A673 (cell line): ENCODE measurements at places on chromosomes 7 and 10.
A peak's percentile ranks its signal among the peaks of the same experiment; 100 is the strongest.

DNA sequence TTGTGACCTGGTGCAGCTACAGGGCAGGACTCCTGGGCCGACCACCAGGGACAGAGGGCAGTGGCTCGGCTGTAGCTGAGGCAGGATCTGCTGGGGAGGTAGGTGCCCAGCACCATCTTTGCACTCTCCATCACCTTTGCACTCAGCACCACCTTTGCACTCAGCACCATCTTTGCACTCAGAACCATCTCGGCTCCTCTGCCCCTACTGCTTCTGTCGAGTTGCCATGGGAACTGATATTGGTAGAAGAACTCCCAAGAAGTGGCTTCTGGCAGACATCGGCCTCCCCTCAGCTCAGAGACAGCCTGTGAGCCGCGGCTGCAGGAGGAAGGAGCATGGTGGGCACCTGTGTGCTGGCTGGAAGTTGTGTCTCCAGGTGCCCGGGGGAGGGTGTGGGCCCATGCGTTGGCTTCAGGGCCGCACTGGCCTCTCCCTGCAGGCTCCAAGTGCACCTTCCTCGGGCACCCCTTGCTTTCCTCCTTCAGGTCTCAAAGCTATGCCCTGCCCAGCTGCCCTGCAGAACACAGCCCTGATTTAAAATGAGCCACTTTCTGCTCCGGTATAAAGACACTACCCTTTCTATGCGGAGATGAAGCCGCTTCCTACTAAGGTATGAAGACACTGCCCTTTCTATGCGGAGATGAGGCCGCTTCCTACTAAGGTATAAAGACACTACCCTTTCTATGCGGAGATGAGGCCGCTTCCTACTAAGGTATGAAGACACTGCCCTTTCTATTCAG is 514.5 kb downstream of the PTPRN2 start:
- no peak for DNase-seq

- DNase-seq, result no peak
These were observed 41.1 kb downstream of the OTUD1 start for GRCh38 chr10:23479798-23480473.

- DNase-seq, result peak; percentile 4
These were observed 1.9 kb downstream of the AGBL3 start for GRCh38 chr7:134988161-134988560.

DNA sequence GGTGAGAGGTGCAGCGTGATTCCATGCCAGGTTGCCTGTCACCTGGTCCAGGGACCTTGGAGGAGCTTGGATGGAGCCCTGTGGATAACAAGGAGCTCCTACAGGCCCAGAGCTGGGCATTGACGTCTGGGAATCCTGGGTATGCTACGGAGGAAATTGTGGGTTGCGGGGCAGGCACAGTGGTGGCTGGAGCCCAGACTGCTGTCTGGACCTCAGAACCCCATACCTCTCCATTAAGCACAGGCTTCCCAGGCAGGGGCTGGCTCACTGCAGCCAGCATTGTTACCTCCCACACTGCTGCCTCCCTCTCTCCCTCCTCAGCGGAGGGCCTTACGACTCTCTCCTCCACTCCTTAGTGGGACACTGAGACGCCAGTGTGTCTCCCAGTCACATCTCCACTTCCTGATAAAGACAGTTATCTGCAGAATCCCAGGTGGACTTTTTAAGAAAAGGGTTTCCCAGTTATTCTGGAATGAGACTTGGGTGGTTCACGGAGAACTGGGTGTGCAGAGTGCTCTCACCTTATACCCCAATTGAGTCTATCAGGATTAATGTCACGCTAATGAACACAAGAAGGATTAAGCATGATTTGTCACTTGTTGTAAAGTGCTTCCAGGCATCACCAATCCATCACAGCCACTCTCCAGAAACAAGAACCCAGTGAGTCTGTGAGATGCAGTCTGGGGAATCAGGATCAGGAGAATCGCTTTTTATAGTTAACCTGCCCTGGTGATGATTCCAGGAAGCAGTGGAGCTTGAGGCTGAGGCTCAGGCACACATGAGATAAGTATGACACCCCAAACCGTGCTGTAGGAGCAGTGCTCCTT is 309.4 kb downstream of the RPS24 start:
- DNase-seq, result no peak

- DNase-seq, result no peak
These were observed 287.5 kb downstream of the GRID1 start for GRCh38 chr10:86079088-86079487.

DNA sequence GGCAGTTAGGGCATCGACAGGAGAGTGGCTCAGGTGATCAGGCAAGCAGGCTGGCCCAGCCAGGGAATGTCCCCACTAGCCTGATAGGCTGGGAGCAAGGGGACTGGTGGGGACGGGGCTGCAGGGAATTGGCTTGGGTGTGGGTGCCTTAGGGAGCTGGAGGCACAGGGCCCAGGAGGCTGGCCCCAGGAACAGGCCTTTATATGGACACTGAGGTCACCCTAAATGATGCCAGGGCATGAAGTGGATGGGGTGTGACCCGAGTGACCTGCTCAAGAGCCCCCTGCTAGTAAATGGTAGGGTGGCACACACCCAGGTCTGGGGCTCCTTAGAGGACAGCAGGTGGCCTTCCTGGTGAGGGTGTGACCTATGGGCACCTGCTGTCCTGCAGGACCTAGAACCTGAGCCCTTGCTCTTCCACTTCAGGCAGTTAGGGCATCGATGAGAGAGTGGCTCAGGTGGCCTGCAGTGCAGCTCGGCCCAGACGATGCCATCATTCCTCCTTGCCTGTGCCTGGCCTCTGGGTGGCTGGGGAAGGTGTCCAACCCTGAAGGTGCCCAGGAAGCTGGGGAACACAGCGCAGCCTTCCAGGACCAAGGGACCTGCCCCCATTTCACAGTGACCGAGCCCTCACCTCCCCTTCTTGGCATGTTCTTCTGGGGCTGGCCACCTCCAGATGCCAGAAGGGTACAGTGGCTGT is 51.7 kb upstream of the LEP start:
- no peak for DNase-seq

DNA sequence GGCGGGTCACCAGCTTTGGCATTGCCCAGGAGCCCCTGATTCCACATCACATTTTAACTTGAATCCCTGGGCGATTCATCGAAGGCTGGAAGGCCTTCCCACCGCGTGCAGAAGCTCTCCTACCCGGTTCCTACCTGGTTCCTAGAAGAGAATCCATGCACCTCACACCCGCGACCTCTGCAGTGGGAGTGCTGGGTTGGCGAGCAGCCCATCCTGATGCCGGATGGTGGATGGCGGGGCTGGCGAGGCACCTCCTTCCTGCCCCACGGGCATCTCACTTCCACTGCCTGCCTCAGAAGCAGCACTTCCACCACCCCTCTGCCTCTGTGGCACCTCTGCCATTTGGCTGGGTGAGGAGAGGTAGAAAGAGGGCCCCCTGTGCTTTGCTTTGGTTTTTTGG is 32.0 kb downstream of the NUB1 start:
- no peak for DNase-seq

DNA sequence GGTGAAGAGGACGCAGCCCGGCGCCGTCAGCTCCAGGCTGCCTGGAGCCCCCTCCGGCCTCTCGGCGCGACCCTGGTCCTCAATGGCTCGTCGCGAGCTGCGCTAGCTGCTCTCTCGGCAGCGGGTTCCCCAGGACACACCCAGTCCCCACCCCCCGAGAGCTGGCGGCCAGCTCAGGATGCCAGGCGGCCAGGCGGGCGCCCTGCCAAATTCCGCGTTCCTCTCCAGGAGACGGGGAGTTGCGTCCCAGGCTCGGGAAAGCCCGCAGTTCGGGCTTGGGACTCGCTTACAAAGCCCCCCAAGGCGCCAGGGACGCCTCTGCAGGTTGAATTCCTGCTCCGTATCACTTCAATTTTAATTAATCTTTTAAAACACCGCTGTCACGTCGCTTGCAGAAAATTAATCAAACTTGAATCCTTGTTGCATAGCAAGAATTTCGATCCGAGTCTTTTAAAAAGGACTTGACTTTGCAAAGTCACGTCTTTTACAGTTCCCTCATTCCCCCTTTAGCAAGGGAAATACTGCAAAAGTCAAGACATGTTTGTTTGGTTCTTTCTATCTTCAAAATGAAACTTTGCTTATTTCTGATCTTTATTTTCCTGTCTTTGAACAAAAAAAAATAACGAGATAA is 28.2 kb downstream of the SKIDA1 start:
- peak; percentile 96 for DNase-seq

DNA sequence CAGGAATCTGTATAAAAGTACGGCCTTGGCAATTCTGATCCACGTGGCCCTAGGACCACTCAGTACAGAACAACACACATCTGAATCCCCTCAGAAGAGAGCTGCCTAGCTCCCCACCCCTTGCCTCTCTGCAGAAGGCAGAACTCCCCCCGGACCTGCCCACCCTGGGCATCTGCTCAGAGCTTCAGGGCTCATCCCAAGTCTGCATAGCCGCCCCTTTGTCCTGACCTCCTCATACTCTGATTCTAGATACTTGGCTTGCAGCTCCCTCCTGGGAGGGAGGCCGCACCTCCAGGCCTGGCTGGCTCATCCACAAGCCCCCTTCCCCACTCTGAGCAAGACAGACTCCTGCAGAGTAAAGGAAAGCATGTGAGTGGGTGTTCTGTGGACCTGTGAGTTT is 49.6 kb downstream of the GRID1 start:
- DNase-seq, result no peak

GRCh38 chr7:42978496-42978895 is 46.3 kb downstream of the MRPL32 start:
- no peak for DNase-seq

- no peak for DNase-seq
These were observed 21.5 kb upstream of the COMMD3 start for GRCh38 chr10:22294694-22295093.

DNA sequence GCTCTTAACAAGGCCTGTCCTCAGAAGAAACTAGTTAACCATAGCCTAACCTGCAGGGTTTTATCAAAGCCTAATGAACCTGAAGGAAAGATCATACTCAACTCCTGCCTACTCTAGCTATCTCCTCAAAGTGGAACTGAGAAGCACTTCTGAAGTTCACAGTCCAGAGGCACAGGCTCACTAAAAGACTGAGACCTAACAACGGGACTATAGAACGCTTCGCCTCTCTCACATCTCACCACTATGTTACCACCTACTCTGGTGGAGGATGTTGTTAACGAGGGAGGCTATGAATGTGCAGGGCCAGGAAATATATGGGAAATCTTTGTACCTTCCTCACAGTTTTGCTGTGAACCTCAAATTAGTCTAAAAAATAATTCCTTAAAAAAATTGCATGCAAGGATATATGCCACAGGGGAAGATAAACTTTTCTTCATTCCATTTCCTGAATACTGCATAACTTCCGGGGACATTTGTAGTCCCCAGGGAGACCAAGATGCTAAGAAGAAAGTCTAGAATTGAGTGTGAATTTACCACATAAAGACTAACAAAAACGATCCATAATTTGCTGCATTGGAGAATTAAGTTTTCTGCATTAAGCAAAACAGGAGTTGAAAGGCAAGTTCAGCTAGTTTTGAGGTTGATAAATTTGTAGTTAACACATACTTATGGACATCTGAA is 21.6 kb downstream of the LIPJ start:
- DNase-seq, result peak; percentile 65

GRCh38 chr10:111440501-111440900 is 363.7 kb downstream of the ADRA2A start:
- DNase-seq, result no peak

GRCh38 chr7:53800746-53801145 is 741.4 kb upstream of the VSTM2A start:
- DNase-seq, result no peak

DNA sequence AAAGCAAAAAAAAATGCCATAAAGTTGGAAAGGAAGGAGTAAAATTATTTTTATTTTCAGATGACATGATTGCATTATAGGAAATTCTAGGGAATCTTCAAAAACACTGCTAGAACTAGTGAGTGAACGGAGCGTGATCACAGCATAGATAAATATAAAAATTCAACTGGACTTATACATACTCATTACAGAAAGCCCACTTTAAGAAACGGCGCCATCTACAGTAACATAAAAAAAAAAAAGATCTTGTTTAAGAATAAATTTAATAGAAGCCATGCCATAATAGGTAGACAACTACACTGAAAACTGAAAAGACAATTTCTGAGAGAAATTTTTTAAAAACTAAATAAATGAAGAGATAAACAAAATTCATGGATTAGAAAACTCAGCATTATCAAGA is 623.1 kb upstream of the MGMT start:
- DNase-seq, result peak; percentile 58

- DNase-seq, result no peak
These were observed 448.1 kb upstream of the SEMA3D start for GRCh38 chr7:85634951-85635350.

DNA sequence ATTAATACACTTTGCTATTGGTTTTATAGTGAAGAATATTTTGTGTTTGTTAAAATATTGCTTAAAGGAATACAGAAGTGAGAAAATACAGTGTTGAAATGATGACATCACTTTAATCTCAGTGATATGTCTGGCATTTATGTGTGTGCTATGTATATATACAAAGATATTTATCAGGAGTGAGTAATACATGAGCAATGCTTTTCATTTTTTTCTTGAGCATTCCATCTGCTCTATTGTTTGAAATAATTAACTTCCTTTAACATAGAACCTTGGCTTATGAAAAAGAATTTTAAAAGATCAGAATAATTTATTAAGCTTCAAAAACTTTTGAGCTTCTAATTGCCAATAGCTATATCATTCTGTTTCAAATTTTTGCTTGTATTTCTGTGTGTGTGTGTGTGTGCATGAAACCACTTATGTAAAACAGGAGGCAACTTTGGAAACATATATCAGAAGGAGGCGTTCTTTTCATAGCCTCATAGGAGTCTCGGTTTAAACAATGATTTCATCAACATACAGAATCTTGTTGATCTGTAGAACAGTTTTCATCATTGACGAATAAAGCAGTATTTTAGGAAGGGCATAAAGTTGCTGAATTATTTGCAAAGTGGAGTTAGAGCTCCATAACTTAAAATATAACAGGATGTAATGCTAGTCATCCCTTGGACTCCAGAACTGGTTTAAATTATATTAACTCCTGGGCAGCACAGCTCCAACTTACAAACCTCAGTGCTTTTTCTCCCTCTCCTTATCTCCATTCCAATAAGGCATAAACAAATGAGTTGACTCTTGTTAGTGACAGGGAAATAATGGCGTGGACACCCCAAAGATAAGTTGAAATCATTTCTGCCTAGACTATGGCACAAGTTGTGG is 228.4 kb upstream of the DGKB start:
- peak; percentile 11 for DNase-seq

- no peak for DNase-seq
These were observed 15.4 kb downstream of the WDFY4 start for GRCh38 chr10:48700071-48700470.

DNA sequence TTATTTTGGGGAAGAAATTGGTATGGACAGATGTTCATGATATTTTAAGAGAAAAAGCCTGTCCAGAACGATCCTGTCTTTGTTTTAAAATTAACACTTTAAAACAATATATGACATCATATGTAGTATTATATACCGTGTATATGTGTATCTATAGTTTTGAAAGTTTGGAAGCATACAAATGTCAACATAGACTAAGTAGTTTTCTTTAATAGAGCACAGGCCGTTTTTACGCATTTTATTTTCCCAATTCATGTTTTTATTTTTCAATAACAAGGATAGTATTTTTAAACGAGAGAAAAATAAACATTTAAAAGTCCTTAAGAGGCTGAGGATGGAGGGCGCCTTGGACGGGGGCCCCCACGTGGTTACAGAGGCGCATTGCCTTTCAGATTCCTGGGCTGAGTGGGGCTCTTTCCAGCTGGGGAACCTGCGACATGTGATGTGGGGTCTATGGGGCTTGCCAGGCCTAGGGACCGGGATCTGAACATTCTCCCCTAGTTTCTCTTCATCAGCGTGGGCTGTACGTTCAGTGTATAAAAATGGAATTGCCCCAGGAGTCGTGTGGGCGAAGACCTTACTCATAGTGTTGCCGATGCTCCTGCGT is 127.8 kb upstream of the ZNF746 start:
- DNase-seq, result peak; percentile 87

- no peak for DNase-seq
These were observed 672.7 kb upstream of the FOXK1 start for GRCh38 chr7:4009211-4010060.

GRCh38 chr7:27031289-27032172 is 64.3 kb downstream of the HOXA1 start:
- no peak for DNase-seq
